ENCODE measurements at places on chromosomes 2 and 18.

GRCh38 chr2:234025466-234025865 lies 25.0 kb upstream of the SPP2 start:
- no peak for DNase-seq

DNA sequence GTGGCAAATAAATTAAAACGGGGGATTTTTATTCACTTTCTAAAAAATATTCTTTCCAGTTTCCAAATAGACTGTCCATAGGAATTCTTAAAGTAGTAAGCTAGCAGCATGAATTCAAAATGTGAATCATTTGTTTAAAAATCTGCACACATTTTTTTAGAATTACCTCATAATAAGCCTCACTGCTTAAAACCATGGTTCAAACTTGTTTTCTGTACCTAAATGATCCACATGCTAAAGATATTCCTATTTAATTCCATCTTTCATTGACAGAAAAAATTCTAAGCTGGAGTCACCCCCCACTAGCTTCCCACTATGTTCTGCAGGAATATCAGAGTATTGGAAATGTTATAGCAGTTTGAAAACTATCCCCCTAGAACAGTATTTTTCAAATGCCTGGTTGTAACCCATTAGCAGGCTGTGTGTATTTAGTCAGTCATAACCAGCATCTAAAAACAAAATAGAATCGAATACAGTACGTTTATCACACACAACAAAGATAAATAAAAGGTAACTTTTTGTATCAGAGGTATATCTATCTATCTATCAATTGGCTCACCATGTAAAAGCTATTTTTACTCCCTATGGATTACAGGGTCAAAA lies 11.2 kb upstream of the IKZF2 start:
- no peak for DNase-seq

DNA sequence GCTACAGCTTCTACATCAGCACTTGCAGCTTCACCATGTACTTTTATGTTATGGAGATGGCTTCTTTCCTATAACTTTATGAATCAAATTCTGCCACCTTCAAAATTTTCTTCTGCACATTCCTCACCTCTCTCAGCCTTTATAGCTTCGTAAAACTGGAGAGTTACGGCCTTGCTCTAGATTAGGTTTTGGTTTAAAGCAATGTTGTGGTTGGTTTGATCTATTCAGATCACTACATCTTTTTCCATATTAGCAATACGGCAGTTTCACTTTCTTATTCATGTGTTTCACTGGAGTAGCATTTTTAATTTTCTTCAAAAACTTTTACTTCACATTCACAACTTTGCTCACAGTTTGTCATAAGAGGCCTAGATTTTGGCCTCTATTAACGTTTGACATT lies 242.9 kb upstream of the GYPC start:
- DNase-seq = no peak

- DNase-seq = no peak
Measured at GRCh38 chr18:70028084-70028483, 80.4 kb upstream of the CD226 start.

DNA sequence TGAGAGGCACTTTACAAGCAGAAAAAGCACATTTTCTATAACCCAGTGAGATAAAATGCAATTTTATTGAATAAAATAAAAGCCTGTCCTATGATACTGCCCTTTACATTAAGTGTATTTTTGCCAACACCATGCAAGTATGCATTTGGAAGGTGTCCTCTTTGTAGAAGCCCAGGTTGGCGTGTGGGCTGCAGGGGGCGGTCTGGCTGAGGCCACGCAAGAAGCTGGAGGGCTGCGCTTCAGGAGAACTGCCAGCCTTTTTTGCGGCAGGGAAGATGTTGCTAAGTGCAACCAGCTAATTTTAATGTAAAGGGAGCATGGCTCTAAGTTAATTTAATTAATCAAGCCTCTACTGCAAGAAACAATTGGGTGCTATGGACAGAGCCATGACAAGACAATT lies 562.8 kb upstream of the SALL3 start:
- DNase-seq = no peak

DNA sequence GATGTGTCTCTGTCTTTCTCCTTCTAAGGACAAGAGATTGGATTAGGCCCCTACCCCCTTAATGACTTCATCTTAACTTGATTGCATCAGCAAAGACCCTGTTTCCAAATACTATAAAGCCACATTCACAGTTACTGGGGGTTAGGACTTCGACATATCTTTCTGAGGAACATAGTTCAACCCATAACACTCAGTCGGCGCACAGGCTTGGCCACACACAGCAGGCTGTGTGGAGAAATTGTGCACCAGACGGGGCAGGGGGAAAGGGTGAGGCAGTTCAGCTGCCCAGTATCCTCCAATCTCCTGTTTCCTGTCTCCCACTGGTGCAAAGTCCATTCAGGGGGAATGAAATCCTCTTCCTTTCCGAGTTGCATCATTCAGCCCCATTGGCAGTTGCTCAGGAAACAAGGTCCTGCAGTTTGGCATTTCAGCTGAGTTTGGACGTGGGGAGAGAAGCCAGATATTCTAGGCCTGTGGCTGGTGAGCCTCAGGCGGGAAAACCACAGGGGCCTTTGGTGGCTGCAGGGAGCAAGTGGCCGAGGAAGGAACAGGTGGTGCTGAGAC lies 9.4 kb upstream of the RAPGEF4 start:
- no peak for DNase-seq

Measured in pancreas (tissue), 10 donors.